ENCODE measurements at places on chromosomes 7 and 10.

GRCh38 chr10:48444861-48445841 lies 138.7 kb downstream of the MAPK8 start:
- DNase-seq: no peak

- no peak for DNase-seq
Measured at GRCh38 chr7:88357781-88358525, 51.3 kb upstream of the STEAP4 start.

DNA sequence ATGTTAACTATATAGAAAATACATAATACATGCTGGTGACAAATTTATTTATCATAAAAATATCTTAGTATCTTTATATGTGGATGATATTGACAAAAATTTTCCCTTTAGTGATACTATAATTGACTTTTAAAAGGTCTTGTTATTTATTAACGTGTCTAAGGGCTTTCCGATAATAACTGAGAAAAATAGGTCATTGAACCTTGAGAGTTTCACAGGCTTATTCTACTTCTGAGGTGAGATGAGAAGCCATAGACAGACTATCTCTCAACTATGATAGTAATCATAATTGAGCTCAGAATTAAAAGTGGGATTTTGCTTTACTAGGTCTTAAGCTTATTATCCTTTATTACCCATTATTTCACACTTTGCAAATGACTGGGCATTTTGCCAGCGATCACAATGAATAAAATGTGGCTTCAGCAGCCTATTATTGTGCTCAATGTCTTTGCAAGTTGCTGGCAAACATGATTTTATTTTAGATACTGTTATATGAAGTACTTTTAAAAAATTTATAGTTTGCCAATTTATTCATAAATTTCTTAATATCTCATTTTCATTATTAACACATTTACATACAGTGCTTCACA lies 574.5 kb downstream of the ZWINT start:
- no peak for DNase-seq

DNA sequence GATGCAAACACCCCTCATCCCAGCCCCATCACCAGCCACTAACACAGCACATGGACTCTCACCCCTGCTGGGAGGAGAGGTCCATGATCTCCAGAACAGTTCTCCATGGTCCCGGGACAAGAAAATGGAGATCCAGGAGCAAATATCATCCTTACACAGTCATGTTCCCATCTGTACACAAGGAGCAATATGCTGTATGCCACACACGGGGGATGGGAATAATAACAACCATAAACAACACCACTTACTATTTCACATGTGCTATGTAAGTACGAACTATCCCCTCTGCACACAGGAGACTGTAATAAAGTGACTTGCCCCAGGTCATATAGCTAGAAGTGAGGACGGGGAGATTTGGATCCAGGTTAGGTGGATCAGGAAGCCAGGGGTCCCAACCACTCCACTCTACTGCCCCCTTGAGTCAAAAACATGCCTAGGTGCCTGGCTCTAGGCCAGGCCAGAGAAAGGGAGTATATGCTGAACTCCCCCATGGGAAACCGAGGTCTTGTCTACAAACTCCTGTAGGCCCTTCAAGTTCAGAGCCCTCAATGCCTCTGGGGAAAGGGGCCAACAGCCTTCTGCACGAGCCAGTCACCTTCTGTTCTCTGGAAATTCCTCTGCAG lies 34.1 kb downstream of the LRRC20 start:
- no peak for DNase-seq

DNA sequence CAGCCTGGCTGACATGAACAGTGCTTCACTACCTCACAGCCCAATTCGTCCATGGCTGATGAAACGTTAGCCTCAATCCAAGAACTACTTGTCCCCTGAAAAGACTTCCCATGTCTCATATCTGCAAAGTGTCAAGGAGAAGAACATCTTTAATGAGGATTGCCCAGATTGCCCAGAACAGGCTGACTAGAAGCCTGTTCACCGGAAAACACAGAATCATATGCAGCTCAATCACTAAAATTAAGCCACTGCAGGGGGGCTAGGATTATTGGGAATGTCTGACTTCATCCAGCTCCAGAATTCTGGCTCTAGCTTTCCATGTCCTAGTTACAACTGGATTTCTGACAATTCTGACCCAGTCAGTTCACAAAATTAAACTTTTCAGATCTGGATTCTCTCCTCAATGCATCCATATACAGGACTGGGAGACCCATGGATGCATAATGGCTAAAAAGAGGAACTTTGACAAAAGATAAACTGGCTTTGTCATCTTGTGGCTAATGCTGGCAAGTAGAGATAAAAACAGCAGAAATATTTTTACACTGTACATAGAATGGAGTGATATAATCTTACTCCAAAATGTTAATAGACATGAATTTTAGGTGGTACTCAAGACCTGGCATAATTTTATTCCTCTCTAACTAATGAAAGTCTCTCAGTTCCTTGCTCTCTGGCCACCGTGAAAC lies 467.0 kb upstream of the POT1 start:
- no peak for DNase-seq

- no peak for DNase-seq
Measured at GRCh38 chr7:88450874-88451273, 144.2 kb upstream of the STEAP4 start.

- DNase-seq: no peak
Measured at GRCh38 chr7:37481722-37482288, 33.1 kb upstream of the ELMO1 start.

- no peak for DNase-seq
Measured at GRCh38 chr10:11087372-11087771, 69.7 kb downstream of the CELF2 start.

- peak; percentile 5 for DNase-seq
Measured at GRCh38 chr7:134016223-134016941, 110.8 kb upstream of the LRGUK start.

DNA sequence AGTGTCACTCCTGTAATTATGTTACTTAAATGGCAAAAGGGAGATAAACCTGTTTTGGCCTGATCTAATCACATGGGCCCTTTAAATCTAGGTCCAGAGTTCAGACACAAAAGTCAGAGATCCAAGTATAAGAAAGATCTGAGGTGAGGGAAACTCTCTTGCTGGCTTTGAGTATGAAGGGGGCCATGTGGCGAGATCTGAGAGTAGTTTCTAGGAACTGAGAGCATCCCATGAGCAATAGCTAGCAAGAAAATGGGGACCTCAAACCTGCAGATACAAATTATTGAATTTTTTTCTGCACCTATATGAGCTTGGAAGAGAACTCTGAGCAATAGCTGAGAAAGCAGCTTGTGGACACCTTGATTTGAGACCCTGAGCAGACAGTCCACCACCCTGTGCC lies 27.6 kb downstream of the ANKRD7 start:
- DNase-seq: no peak

DNA sequence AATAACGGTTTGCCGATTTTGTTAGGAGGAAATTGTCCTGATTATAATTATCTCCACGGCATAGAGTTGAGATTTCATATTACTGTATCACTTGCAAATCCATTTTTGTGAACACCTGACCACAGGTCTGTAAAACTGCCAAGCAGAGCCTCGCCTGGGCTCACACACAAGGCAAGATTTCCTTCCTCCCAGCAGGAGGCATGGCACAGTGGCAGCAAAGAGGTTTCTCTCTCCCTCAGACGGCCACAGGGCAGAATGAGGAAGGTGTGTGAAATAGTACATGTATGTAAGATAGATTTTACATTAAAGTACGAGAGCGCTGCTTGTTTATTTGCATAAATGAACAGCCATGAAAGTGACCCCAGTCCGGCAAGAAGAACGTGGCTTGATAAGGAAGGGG lies 130.1 kb downstream of the CELF2 start:
- no peak for DNase-seq

DNA sequence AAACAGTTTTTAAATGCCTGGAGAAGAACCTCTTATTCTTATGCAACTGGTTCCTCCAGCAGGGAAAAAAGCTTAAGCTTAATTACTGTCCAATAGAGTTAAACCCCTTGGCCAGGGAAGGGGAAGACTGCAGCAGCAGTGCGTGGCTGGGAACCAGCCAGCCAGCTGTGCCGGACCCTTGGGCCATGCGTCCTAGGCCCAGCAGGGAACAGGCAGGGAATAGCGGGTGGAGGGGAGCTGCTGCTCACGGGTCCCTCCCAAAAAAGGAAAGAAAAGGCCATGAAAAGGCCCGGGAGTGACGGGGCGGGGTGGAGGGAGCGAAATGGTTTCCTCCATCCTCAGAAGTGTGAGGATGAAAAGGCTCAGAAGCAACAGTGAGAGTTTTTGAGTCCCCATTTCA lies 35.2 kb upstream of the HECW1 start:
- DNase-seq: no peak

DNA sequence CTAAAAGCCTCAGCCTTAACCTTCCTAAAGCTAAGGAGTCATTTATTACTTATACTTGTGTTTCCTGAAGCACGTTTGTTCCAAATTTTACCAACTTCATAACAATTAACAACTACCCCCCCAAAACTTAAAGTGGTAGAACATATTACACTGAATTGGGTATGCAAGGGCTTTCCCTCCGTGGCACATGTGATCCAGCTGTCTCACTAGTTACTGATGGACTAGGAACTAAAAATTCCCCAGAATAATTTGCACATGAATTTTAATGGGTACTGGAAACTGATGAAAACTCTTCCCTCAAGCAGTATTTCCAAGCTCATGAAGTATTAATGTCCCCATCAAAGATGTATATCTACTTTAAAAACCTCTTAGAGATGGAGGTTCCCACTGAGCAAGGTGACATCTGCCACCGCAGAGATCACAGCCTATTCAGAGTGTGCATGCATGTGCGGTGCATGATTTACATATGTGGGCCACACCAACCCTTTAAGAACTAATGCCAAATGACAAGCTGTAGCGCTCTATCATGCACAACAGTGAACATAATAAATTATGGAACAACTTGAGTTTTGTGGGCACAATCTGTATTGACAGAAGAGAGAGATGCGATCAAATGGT lies 139.9 kb upstream of the ADCY1 start:
- no peak for DNase-seq

DNA sequence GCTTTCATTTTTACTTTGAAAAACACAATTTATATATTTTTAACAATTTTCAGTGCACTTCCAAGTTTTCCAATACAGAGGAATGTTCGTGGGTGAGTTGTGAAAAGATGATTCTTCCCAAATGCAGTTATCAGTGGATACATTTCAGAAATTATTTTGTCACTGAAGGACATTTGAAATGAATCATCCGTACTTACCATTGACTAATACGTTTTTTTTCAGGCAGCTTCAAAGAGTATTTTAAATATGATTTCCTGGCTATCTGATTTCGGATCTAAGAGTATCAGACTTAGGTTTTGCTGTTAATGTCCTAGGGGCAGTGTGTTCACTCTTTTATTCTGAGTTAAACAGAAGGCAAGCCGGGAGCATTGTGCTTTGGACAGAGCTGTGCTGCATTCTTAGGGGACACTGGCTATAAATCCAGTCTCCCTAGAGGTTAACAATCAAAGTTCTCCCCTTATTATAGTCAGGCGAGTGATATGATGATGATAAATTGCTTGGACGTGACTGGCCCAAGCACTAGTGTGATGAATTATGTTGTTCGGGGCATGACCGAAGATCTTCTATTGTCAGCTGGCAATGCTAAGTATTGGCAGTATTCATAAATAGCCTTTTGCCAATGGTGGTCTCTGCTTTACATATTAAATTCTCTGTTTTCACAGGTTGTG lies 4.5 kb downstream of the PTER start:
- DNase-seq: peak; percentile 8

- DNase-seq: no peak
Measured at GRCh38 chr7:109158246-109158645, 588.6 kb downstream of the DNAJB9 start.

GRCh38 chr10:11270135-11270857 lies 252.6 kb downstream of the CELF2 start:
- DNase-seq: no peak

- no peak for DNase-seq
Measured at GRCh38 chr7:143049362-143049761, 2.8 kb upstream of the OR6V1 start.

DNA sequence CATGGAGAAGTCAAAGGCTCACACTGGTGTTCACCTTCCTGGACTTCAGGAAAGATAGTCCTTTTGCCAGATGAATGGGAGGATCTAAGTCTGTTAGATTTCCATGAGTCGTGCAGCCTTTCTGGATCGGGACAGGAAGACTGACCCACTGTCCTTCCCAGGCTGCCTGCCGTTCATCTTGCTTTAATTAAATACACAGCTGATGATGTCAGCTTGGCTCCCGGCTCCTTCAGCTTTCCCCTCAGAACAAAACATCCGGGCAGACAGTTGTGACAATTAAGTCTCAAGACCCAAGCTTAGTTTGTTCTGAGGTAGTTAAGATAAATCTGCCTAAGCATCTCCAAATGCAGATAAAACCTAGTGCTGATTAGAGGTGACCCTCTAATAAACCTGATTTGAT lies 58.6 kb downstream of the AUTS2 start:
- DNase-seq: no peak

DNA sequence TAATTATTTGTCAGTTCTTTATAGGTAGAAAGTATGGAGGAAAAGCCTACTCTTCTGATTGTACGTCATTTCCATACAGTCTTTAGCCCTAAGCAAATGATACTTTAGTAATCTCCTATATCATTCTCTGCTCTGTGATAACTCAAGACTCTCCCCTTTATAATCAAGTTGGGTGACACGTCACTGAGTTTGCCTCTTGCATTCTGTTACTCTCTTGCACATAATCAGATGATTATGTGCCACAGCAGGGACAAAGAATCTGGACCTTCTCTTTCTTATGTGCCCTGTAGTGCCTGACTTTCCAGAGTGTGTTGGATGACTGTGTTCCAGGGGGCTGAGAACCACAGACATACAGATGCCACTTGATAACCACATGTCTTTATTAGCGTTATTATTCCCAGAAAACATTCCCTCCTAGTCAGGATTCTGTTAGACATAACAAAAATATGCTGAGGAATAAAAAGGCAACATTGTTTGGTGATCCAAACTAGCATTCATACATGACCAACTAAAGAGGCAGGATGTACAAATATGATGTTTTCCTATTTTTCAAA lies 116.4 kb upstream of the HGF start:
- DNase-seq: no peak

DNA sequence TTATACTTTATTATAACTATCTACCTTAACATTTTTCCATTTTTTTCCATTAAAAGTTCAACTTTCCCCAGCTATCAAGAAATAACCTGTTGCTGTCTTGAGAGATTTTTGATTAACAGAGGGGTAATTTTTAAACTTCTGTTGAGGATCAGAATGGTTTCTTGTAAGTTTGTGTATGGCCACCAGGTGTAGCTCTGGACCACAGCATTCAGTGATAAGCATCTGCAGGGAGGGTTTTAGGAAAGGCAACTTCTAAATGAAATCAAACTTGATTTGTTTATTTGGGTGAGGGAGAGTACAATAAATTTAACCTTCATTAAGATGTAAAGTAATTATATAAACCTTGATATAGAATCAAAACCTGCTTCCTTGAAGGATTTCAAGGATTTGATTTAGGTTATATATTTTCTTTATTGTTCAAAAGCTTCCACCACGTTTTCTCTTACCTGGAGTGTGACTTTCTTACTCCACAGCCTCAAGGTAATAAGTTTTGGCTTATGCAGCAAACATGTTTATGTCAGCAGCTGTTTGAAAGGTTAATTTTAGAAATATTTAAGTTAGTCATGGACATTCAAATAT lies 153.3 kb downstream of the STK31 start:
- DNase-seq: peak; percentile 4
